ENCODE measurements at places on chromosomes 1 and 21.

GRCh38 chr1:65554829-65555228 lies 134.4 kb downstream of the LEPR start:
- no peak for DNase-seq

DNA sequence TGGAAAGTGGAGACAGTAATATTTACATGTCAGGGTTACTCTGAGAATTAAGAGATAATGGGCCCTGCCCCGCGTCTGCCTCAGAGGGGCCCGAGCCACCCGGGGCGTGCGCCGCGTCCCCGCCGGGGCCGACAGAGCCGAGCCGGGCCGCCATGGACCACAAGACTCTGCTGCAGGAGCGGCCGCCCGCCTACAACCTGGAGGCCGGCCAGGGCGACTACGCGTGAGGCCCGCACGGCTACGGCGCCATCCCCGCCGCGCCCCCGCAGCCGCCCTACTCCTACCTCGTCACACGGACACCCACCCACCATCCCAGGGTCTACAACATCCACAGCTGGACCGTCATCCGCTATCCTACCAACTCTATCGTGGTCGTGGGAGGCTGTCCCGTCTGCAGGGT lies 35.1 kb upstream of the LRRC39 start:
- DNase-seq = no peak

- no peak for DNase-seq
These were observed 19.8 kb downstream of the PLA2G2D start for GRCh38 chr1:20099533-20099932.

GRCh38 chr1:19688041-19688842 lies 23.6 kb downstream of the HTR6 start:
- DNase-seq = peak; percentile 7

DNA sequence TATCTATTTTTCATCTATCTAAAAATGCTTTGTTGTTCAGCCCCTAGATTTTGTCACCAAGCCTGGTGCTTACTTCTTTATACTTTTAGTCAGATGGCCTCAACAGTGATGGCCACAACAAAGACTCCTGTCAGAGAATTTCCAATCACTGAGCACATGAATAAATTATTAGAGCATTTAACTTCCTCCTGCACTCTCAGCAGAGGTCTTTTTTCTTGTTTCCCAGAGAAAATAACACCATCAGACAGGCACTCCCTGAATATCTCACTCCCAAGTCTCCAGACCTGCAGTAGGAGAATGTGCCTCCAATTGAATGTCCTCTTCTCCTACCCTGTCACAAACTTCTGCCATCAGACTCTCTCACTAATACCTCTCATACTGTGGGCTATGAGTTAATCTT lies 616.0 kb upstream of the NR5A2 start:
- no peak for DNase-seq

DNA sequence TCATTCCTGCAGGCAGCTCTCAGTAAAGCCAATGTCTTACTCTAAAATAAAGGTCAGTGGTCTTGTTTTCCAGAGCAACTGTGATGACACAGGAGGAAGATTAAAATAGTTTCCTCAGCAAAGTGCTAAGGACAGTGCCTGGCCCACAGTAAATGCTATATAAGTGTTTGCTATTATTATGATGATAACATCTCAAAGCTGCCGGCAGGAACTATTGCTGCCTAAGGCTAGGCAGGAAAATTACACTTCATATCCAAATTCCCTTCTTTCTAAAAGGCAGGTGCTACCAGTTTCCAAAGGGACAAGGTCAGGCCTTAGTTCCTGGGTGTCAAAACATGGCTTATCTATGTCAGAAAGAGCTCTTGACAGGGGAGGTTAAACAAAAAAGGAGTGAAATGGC lies 401.3 kb downstream of the HHAT start:
- no peak for DNase-seq

DNA sequence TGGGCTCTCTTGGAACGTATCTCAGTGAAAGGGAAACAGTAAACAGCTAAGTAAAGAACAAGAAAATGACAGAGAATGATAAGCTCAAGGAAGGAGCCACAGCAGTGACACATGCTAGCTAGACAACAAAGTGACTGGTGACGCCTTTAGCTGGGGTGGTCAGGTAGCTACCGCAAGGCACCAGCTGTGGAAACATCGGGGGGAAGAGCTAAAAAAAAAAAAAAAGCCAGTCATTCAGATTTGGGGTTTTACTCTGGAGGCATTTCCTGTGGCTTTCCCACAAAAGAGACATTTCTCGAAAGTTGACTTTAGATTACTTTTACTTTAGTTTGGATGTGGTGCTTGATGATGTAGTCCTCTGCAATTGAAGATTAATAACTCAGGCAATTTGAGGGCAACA lies 2.1 kb downstream of the FHAD1 start:
- no peak for DNase-seq

DNA sequence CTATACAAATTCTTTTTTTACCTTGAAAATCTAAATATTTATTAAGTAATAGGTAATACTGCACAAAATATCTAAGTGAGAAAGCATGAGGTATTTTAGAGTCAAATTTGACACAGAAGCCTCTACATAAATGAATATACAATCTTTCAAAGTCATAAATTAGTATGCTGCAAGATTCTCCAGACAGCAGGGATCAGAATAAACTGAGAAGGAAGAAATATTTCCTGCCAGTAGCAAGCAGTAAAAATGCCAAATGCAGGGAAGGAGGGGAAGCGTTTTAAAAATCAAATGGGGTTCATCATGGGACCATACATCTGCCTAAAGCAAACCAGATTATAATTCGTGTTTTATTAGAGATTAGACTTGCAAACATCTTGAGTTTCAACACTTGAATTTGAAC lies 18.9 kb downstream of the COLGALT2 start:
- no peak for DNase-seq

- DNase-seq = no peak
These were observed 221.5 kb upstream of the BRINP3 start for GRCh38 chr1:190699165-190699564.

- DNase-seq = no peak
These were observed 49.2 kb downstream of the B3GALNT2 start for GRCh38 chr1:235455097-235455496.

DNA sequence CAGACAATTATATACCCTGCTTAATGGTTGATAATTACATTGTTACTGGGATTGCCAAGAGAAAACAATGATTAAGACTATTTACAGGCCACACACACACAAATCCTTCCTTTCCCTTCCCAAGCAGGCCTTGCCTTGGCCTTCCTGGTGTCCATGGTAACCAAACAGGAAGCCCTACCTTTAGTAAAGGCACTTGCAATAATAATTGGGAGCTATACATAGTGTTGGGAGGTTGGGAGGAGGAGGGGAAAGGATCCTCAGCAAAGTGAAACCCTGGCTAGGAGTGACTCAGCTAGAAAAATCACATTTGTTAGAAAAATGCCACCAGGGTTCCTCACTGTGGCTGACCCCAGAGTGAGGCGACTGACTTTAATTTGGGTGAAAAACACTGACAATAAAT lies 122.3 kb upstream of the ADAR start:
- DNase-seq = no peak

DNA sequence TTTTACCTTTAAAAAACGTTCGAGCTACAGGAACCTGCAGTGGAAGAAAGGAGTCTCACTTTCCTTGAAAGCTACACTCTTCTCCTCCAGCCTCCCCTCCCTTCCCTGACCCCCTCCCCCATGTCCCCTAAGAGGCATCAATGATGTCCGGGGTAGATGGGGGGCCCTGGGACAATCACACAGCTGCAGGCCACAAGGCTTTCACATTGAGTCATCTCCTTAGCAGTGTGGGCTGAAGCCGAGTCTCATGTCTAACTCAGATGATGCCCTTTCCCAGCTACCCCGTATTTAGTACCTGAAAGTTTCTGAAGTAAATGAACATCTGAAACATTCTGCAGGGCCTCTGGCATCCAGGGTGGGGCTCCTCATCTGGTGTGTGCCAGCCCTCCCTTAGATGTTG lies 6.3 kb upstream of the GPR25 start:
- DNase-seq = no peak

GRCh38 chr1:85313888-85314696 lies 37.7 kb upstream of the BCL10 start:
- no peak for DNase-seq

GRCh38 chr1:230878591-230878990 lies 10.3 kb upstream of the C1orf198 start:
- DNase-seq = no peak

GRCh38 chr1:29869802-29870201 lies 633.5 kb downstream of the PTPRU start:
- no peak for DNase-seq

DNA sequence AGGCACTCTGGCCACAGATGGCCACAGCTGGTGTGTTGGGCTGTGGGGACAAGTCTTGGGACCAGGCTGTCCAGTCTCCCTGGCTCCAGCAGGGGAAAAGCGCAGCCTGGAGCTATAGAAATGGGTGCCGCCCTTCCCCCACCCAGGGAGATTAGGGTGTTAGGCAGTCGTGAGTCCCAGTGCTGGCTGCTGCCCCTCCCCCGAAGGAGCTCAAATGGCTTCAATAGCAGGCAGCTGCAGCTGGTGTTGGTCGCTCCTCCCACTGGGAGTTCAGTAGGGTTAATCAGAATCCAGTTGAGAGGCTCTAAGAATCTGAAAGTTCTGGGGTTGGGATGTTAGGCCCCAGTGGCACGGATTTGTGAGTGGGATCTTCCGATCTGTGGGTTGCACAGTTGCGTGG lies 595.6 kb upstream of the PKN2 start:
- DNase-seq = no peak

- peak; percentile 3 for DNase-seq
These were observed 504 bp downstream of the SCCPDH start for GRCh38 chr1:246724731-246725095.

GRCh38 chr1:165829888-165830287 lies 2.5 kb downstream of the UCK2 start:
- no peak for DNase-seq

GRCh38 chr1:170498876-170499275 lies 33.1 kb upstream of the GORAB start:
- no peak for DNase-seq

GRCh38 chr1:50084389-50084788 lies 24.3 kb upstream of the ELAVL4 start:
- DNase-seq = no peak

- no peak for DNase-seq
These were observed 80.2 kb downstream of the NTMT2 start for GRCh38 chr1:170225781-170226530.

All from activated T-cell treated with anti-CD3 and anti-CD28 coated beads for 4 hours (primary cell).